ENCODE measurements at places on chromosomes 5 and 9.
A peak's percentile ranks its signal among the peaks of the same experiment; 100 is the strongest.

DNA sequence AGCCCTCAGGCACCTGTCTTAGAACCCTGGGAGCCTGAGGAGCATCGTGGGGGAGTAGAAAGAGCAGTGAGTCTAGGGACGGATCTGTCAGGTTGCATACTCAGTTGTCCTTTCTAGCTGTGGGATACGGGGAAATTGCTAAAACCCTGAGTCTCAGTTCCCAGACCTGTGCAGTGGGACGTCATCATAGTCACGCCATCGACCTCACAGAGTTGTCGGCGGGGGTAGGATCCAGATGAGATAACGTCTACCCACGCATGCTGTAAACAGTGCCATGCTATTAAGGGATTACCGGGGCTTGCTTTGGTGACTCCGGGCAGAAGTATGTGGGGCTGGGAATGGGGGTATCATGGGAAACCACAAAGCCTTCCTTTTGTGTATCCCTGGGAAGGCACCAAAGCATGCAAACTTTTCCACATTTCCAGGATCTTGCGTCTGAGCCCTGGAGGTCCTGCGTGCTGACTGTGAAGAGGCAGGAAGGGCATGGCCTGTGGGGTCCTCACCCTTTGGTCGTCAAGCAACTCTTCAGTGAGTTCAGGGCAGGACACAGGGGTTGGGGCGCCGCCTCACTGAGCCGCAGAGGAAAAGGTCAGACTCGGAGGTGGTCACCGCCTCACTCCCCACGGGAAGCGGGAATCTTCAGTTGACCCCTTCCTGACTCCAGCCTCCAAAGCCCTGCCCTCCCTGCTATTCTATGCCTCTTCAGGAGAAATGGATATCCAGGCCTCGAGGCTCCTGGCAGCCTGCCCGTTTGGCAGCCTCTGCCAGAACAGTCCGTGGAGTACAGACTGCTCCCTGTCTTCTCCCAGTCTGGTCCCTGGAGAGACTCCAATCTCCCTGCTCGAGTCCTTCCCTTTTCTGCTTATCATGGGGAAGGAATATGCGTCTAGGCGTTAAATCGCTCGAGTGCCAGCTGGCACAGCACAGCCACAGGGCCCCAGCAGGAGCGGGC is 186.8 kb upstream of the KLF9 start:
- peak; percentile 99 for DNase-seq

DNA sequence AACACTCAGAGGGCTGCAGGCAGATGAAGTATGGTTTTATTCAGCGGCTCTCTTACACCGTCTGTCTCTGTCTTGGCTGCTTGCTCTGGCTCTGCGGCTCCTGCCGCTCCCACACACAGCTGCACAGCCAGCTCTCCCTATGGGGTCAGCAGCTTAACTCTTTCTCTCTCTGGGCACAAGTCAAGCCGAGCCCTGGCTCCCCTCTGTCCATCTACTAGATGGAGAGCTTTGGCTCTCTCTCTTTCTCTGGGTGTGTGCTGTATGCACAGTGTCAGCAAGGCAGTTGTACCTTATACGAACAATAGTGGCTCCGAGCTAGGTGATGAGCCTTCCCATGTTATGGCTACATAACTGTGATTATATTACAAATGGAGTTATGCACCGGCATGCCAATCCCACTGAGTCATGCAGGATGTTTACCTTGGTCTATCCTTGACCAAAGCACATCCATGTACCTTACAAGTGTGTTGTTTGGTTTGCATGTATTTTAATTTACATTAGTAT is 19.3 kb upstream of the PPP2CA start:
- DNase-seq: peak; percentile 86

GRCh38 chr9:92147852-92148180 is 32.6 kb upstream of the SPTLC1 start:
- no peak for DNase-seq

- peak; percentile 85 for DNase-seq
Measured at GRCh38 chr9:87546704-87547103, 49.0 kb downstream of the DAPK1 start.

GRCh38 chr5:73264631-73265030 is 91.6 kb downstream of the TMEM174 start:
- DNase-seq: no peak

GRCh38 chr5:82406205-82406773 is 128.1 kb upstream of the RPS23 start:
- DNase-seq: peak; percentile 88

- no peak for DNase-seq
Measured at GRCh38 chr9:136346157-136346481, 17.4 kb downstream of the DNLZ start.

DNA sequence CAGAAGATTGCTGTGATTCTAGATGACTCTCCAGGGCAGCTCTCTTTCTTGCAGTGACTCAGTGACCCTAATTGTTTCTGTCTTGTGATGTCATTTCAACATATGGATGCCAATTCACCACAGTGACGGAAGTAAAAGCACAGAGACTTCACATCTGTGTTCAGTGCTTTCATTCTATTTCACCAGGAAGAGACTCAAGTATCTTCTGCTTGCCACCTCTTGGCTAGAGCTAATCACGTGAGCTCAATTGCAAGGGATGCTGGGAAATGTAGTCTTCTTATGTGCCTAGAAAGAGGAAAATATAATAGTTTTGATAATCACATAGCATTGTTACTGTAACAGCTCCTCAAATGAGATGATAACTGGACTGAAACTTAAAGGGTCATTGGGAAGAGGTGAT is 453.3 kb upstream of the KLF4 start:
- no peak for DNase-seq

- DNase-seq: no peak
Measured at GRCh38 chr5:76074487-76075065, 8.6 kb upstream of the SV2C start.

GRCh38 chr9:114086607-114087006 is 8.5 kb upstream of the AMBP start:
- DNase-seq: no peak

DNA sequence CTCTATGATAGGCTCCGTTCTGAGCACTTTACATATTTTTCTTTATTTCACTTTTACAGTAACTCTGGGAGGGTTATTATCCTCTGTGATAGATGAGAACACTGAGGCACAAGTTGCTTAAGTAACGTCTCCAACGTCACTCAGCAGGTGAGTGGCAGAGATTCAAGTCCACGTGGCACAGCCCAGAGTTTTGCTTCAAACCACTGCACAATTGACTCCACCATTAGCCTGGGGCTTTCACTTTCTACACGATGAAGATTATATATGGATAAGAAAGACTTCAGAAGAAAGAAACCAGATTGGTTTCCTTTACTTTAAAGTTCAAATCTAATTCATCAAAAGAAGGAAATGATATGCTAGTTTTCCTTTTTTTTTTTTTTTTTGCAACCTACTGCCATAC is 245.9 kb downstream of the SYK start:
- DNase-seq: no peak

DNA sequence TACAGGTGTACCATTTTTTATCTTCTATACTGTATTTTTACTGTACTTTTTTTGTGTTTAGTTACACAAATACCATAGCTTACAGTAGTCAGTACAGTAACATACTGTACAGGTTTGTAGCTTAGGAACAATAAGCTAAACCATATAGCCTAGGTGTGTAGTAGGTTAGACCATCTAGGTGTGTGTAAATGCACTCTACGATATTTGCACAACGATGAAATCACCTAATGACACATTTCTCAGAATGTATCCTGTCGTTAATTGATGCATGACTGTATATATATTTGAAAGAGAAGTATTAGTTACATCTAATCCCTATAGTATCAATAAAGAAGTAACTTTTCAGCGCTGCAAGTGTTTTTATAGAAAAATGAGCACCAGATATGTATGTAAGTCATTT is 138.8 kb downstream of the TRPM6 start:
- no peak for DNase-seq

DNA sequence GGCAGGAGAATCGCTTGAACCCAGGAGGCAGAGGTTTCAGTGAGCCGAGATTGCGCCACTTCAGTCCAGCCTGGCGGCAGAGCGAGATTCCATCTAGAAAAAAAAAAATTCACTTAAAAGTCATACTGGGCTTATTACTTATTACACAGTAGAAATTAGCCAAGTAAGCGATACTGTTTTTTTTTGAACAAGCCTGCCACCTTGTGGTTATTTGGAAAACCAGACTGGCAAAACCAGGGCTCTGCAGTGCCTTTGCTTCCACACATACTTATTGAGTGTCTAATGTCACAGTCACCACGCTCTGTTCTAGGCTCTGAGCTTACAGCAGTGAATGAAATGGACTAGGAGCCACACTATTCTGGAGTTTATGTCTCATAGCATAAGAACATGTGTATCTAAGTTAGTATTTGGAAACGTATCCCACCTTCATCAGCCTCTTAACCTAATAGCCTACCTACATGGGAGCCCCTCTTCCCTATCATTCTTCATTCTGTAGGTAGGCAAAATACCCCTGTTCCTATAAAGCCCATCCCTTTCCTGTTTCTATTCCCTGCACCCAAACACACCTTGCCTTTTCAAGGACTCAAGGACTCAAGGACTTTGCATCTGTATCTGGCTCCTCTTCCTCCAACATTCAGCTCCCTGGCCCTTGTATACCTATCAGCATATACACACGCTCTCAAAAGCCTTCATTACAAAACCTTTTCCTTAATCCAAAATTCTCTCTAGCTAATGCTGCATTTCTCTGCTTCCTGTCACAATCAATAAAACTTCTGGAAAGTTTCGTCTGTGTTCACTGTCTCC is 13.9 kb upstream of the BASP1 start:
- peak; percentile 45 for DNase-seq

- DNase-seq: peak; percentile 52
Measured at GRCh38 chr5:135024956-135025729, 8.9 kb downstream of the PITX1 start.

- no peak for DNase-seq
Measured at GRCh38 chr5:170603578-170604565, 100.1 kb downstream of the KCNIP1 start.

GRCh38 chr5:61995486-61995885 is 310.5 kb upstream of the KIF2A start:
- no peak for DNase-seq

DNA sequence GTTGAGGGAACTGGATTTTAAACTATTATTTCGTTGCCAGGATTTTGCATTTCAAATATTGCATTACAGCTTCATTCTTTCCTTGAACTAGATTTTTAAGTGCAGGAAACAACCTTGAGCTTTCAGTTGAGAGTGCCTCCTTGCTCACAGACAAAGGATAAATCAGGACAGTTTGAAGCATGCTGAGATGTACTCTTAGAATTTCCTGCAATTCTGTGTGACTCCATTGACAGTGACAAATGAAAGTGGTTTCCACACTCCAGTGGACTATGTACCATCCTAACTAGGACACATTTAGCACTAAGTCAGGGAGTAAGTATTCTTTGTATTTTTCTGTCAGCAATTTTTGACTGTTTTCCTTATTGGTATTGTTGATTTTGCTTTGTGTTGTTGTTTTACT is 100.0 kb upstream of the PLCXD3 start:
- no peak for DNase-seq

DNA sequence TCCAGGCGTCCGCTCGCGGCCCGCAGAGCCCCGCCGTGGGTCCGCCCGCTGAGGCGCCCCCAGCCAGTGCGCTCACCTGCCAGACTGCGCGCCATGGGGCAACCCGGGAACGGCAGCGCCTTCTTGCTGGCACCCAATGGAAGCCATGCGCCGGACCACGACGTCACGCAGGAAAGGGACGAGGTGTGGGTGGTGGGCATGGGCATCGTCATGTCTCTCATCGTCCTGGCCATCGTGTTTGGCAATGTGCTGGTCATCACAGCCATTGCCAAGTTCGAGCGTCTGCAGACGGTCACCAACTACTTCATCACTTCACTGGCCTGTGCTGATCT is 294 bp downstream of the ADRB2 start:
- DNase-seq: no peak

DNA sequence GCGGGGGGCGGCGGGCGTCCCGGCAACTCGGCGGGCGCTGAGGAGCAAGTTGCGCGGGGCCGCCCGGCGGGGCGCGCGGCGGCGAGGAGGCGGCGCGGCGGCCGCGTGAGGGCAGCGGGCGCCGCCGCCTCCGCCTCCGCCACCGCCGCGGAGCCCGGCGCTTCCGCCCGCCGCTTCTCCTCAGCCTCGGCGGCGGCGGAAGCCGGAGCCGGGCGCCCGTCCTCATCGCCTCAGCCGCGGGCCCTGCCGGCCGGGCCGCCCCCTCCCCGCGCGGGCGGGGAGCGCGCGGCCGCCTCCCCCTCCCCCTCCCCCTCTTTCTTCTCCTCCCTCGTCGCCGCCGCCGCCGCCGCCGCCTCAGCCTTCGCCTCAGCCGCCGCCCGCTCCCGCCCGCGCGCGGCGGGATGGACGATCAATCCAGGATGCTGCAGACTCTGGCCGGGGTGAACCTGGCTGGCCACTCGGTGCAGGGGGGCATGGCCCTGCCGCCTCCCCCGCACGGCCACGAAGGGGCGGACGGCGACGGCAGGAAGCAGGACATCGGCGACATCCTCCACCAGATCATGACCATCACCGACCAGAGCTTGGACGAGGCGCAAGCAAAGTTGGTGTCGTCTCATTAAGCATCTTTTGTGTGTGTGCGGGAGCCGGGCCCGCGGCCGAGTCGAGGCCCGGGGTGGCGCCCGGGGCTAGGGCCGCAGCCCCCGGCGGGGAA is at the start of gene PBX3:
Gene PBX3, plus strand, starts transcription at position 321 of the 712 bp plus-strand sequence.
- peak; percentile 31 for DNase-seq

DNA sequence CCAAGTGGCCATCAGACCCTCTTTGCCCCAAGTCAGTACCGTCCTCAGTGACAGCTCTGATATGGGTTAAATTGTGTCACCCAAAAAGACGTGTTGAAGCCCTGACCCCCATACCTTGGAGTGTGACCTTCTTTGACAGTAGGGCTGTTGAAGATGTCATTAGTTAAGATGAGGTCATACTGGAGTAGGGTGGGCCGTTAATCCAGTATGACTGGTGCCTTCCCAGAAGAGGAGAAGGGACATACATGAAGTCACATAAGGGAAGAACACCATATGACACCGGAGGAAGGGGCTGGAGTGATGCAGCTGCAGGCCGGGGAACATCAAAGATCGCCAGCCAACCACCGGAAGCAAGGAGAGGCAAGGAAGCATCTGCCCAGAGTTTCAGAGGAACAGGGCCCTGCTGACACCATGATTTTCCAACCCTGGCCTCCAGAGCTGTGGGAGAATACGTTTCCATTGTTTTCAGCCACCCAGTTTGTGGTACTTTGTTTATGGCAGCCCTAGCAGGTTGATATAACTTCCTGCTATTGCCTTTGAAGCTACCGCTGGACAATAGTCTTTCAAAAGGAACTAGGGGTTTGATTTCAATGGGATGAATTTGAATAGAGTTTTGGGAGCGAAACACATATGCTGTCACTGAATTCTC is 36.4 kb upstream of the CPEB4 start:
- DNase-seq: no peak

DNA sequence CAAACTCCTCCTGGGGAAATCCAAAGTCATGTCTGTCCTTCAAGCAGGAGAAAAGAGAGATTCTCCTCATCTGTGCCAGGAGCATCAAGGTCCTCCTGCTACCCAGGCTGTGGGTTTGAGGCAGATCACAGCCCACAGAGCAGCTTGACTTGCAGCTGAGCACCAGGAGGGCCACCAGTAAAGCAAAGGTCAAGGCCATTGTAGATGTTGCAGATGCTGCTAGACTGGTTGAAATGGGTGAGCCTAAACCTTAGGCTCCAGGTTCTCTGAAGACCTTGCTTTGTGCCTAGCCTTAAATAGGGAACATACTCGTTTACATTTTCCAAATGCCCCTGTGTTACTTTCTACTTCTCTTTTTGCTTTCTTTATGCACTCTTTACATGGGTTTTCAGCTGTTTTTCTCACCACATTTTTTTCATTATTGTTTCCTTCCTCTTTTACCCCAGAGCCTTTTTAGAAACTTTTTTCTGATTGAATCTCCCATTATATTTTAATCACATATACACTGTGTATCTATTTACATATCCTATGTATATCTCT is at the start of gene IFNA2:
Gene IFNA2, minus strand, starts transcription at position 268 of the 540 bp plus-strand sequence. Its CDS starts 69 bp downstream, at position 199.
- DNase-seq: no peak

- no peak for DNase-seq
Measured at GRCh38 chr9:86626802-86627201, 272.6 kb upstream of the TUT7 start.

GRCh38 chr5:470961-471749 is 28.2 kb downstream of the EXOC3 start:
- no peak for DNase-seq
